ENCODE measurements at places on chromosomes 2 and 18.
A peak's percentile ranks its signal among the peaks of the same experiment; 100 is the strongest.

GRCh38 chr2:241110089-241110606 lies 8.1 kb upstream of the MTERF4 start:
- no peak for DNase-seq

DNA sequence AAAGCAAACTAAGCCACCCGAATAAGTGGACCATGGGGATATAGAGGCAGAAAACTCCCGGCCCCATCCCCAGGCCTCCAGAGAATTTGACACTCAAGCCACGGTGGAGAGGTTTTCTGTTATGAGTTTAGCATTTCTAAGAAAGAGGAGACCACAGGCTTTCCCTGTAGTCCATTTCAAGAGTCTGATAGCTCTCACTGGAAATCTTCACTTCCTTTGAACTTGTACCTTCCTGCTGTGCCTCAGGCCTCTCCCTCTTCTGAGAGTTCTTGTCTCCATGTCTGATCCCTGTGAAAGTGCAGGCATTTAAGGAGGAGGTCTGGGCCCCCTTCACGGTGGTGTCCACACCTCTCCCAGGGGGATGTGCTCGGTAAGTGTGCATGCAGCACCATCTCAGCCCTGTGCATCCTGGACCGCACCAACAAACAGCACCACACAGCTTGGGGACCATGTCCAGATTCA lies 113.7 kb downstream of the BCL2 start:
- peak; percentile 55 for DNase-seq

GRCh38 chr2:43464590-43464989 lies 131.2 kb downstream of the THADA start:
- DNase-seq: no peak

GRCh38 chr18:62157843-62158242 lies 29.0 kb downstream of the PIGN start:
- DNase-seq: no peak

DNA sequence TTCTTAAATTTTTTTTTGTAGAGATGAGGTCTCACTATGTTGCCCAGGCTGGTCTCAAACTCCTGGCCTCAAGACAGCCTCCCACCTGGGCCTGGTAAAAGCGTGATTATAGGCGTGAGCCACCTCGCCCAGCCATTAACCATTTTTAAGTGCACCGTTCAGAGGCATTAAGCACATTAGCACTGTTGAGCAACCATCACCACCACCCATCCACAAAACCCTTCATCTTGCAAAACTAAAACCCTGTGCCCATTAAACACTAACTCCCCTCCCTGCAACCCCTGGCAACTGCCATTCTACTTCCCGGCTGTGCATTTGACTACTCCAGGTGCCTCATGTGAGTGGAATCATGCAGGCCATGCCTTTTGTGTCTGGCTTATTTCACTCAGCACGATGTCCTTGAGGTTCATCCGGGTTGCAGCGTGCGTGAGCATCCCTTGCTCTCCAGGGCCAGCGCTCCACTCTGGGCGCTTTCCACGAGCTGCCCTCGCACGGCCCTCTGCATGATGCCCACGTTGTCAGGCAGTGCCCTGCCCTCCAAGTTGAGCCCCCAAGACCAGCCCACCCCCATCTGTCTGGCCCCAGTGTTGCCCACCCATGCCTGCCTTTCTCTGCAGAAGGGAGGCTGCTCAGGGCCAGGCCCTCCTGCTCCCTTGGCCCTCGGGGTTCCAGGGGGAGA lies 63.0 kb upstream of the GLI2 start:
- DNase-seq: no peak

DNA sequence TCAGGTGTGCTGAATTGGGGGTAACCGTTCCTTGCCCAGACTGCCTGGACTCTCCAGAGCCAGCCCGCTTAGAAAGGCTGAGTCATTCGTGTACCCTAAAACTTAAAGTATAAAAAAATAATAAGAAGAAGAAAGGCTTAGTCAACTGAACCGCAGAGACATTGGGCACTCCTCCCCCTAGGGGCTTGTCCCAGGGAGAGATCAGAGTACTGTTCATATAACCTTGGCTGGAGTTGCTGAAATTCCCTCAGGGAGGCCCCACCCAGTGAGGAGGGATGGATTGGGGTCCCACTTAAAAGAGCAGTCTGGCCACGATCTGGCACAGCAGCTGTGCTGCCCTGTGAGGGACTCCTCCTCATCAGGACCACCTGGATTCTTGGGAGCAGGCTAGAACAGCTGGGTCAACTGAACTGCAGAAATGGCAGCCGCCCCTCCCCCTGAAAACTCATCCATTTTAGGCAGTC lies 37.2 kb downstream of the ANKRD12 start:
- no peak for DNase-seq

GRCh38 chr2:111694700-111695101 lies 189.3 kb downstream of the ANAPC1 start:
- no peak for DNase-seq

GRCh38 chr2:128160616-128161275 lies 69.7 kb downstream of the UGGT1 start:
- DNase-seq: no peak
